ENCODE measurements at places on chromosomes 4 and X.

DNA sequence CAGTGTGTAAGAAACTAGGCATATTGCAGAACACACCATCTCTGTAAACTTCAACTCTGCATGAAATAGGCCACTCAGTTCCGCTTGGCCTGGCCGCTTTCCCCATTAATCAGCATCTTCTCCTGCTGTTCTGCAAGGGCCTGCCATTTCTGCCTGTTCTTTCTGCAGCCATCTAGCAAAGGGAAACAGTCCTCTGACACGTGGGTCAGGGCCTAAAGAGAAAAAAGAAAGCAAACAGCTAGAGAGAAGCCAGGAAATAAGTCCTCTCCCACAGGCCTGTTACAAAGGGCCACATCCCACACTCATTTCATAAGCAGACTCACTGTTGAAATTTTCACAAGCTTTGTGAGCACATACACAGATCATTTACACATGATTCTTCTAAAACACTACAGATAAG, 130.1 kb downstream of the PDE5A start:
- DNase-seq = no peak

GRCh38 chr4:83558059-83558653, 22.2 kb downstream of the GPAT3 start:
- DNase-seq = no peak

GRCh38 chr4:22343606-22344005, 172.3 kb downstream of the ADGRA3 start:
- no peak for DNase-seq

- DNase-seq = no peak
Observed at GRCh38 chr4:3766785-3767569, 792 bp downstream of the ADRA2C start.

GRCh38 chrX:27675493-27675892, 85.3 kb downstream of the DCAF8L2 start:
- no peak for DNase-seq

DNA sequence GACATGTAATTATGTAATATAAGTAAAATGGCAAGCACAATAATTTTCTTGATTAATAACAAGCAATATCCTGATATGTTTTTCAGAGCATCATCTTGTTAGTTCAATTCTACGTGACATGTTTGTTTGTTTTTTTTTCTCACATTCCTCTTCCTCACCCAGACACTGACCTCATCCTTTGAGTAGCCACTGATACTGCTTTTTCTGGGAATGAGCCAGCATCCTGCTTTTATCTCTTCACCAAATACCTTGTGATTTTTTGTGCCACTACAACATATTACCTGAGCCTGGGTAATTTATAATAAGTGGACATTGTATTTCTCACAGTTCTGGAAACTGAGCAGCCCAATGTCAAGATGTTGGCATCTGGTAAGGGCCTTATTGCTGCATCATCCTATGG, 484.0 kb downstream of the NAF1 start:
- DNase-seq = no peak

GRCh38 chr4:137387924-137388323, 144.4 kb downstream of the PCDH18 start:
- DNase-seq = no peak

DNA sequence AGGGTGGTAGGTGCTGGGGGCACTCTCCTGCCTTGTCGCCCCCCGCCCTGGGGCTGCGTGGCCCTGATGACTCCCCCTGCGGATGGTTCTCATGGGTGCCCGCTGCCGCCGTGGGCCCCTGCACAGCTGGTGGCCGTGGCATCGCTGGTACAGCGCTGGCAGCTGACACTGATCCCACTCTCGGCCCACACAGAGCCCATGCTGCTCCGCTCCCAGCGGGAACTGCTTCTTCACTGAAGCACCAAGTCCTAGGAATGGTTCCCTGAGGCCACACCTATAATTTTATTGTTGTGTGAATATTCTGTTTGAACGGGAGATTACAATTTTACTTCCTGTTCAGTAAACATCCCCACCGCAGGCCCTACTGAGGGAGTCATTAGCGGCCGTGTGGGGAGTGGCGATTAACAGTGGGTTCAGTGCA, 138.6 kb upstream of the NKX1-1 start:
- DNase-seq = no peak

DNA sequence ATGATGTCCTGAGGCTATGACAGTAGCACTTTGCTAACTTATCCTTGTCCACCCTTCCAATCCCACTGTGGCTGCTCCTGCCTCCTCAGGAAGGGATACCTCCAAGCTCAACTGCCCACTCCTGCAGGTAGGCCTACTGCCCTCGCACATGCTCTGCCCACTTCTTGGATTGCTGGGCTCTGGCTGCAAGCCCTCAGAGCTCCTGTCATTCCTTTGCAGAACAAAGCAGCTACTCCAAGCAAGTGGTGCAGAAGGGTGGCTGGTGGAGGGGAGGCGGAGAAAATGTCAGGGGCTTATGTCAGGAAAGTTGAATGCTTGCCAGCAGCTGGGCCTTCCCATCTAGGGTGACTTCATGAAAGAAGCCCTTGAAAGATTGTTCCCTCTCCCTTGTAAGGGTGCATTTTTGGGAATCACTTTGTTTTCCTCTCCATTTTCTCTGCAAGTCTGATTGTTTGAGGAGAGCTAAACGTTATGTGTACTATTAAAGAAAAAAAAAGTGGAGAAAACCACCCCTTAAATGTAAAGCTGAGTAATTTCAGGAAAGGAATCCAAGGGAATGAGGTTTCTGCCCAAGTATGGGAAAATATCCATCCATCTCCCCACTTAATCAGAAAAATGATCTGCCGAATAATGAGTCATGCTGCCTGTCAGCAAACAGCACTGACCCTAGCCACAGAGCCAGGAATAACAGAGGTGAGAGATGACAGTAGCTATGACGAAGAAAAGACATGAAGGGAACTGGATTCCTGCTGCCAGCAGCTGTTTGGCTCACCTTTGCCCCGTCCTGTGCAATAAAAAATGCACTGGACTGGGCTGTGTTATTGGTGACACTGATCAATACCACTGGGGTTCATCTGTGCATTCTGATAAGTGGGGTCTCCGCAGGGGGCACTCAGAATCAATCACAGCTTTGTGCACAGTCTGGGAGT, 102.0 kb downstream of the RTL5 start:
- no peak for DNase-seq

GRCh38 chr4:128854433-128854832, 44.9 kb downstream of the JADE1 start:
- DNase-seq = no peak

- no peak for DNase-seq
Observed at GRCh38 chr4:113645771-113646441, 115.6 kb downstream of the CAMK2D start.

- no peak for DNase-seq
Observed at GRCh38 chrX:133654811-133655210, 239.5 kb upstream of the GPC4 start.

GRCh38 chrX:38804682-38805431, 3.6 kb downstream of the MID1IP1 start:
- no peak for DNase-seq

DNA sequence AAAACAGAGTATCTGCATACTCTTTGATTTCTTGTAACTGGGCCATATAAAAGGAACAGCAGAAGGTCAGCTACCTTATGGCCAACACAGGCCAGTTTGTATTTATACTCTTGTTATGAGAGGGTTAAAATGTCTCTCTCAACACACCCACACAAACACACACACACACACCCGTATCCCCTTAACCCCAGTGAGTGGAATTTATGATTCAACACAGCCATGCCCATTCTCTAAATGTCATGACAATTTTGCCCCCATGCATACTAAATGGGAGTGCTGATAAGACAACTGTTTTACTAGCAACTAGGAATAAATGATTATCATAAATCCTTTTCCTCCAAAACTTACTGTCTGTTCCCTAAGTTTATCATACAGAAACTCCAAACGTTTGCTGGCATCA, 22.1 kb upstream of the SCD5 start:
- no peak for DNase-seq

DNA sequence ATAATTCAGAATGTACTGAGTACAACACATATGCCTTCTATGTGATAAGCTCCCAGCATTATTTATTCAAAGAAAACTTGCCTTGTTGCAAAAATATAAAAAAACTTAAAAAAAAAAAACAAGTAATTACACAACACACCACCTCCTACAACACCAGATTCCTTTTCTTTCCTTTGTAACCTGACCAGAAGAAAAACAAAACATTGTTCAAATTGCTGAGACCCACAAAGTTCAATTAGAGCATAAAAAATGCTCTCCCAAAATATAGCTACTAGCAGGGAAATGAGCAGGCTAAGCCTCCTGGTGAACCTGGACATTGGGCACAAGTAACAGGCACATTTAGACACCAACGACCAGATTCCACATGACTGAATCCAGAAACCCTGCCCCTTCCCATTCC, 38.3 kb downstream of the MECP2 start:
- no peak for DNase-seq

DNA sequence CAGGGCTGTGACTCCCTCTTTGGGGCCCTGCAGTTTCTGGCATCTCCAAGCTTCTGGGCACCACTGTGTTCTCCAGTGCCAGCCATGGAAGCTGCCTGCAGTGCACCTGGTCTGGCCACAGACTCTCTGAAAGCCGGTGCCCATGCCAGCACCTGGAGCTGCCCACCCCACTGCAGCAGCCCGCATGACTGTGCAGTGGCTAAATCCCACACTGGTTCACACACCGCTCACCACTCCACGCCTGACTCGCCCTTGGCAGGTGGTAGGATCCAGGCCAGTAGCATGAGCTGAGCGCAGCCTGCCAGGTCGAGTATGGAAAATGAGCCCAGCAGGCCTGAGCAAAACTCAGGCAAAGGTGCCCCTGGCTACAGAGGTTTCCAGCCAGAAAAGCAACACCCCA, 72.8 kb upstream of the INTU start:
- DNase-seq = no peak

DNA sequence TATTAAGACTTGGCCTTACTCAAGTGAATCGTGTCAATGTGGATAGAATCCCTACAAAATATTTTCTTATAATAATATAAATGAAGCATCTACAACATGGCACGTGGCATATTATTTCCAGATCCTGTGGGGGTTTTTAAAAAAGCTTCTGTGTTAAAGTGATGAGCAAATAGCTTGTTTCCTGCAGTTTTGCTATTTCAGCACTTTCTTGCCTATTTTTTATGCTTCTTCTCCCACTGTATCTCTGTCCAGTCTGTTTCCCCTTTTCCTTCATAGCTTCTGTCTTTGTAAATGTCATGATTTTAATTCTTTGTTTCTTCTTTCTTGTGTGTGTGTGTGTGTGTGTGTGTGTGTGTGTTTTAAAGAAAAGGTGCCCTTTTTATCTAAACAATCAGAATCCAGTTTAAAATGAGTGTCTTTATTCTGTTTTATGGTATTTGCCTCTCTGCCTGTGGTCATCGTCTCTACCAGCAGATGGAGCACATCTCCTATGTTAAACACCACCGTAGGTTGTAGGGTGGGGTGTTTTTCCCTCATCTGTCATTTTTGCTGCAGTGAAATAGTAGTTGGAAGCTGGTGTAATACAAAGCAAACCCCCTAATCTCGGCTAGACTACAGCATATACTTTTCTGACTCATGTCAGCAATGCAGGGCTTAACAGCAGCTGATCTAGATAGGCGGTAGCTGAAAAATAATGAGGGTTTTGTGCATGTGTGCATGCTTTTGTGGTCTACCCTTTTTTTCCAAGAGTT, 33.1 kb downstream of the FTHL17 start:
- DNase-seq = no peak

DNA sequence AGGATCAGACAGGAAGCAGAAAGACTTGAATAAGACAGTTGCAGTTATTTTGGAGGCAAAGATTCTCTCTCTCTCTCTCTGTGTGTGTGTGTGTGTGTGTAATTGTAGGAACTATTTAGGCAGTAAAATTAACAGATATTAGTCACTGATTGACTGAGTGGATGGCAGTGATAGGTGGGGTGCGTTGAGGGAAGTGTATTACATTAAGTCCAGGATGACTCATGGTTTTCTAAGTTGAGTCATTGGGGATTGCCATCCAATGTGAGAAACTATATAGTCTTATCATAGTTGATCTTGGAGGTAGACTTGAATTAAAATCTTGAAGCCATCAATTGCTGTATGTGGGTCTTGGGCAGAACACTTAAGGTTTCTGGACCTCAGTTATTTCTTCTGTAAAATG, 75.4 kb downstream of the AR start:
- no peak for DNase-seq

DNA sequence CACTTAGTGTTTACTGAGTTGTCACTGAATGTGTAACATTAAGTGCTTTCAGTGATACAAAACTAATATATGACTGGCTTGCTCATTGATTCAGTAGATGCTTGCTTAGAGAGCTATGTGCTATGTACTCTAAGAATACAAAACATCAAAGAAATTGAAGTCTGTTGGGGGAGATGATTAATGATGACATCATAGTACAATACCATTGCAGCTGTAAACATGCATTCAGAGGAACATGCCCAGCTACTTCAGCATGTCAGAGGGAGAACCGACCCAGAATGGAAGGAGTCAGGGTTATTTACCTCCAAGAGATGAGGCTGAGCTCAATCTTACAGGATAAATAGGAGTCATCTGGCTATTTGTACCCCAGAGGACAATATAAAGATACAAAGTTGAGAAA, 290.8 kb downstream of the TENM3 start:
- no peak for DNase-seq

- no peak for DNase-seq
Observed at GRCh38 chr4:186627226-186627865, 72.0 kb upstream of the MTNR1A start.

Measured in cortex of kidney (tissue), 1 donor.